ENCODE measurements at places on chromosomes 11 and 22.

- no peak for DNase-seq
These were observed 256.8 kb upstream of the B3GAT1 start for GRCh38 chr11:134668796-134669195.

DNA sequence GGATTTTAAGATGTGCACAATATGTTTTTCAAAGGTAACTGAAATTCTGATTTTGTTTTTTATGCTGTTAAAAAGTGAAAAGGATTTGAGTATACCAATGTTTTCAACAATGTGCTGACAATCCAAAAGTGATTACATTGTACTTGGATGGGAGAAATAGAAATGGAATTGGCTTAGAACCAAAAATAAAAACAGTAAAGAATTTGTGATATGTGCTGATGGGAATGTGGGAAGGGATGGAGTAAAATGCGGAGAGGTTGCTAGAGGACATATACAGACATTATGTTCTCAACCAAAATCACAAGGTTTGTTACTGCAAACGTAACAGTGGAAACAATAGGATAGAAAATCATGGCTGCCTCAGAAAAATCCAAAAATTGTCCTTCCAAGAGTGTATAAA is 279.3 kb upstream of the TENM4 start:
- DNase-seq: no peak

GRCh38 chr11:14422052-14422813 is 63.2 kb upstream of the RRAS2 start:
- peak; percentile 87 for DNase-seq

DNA sequence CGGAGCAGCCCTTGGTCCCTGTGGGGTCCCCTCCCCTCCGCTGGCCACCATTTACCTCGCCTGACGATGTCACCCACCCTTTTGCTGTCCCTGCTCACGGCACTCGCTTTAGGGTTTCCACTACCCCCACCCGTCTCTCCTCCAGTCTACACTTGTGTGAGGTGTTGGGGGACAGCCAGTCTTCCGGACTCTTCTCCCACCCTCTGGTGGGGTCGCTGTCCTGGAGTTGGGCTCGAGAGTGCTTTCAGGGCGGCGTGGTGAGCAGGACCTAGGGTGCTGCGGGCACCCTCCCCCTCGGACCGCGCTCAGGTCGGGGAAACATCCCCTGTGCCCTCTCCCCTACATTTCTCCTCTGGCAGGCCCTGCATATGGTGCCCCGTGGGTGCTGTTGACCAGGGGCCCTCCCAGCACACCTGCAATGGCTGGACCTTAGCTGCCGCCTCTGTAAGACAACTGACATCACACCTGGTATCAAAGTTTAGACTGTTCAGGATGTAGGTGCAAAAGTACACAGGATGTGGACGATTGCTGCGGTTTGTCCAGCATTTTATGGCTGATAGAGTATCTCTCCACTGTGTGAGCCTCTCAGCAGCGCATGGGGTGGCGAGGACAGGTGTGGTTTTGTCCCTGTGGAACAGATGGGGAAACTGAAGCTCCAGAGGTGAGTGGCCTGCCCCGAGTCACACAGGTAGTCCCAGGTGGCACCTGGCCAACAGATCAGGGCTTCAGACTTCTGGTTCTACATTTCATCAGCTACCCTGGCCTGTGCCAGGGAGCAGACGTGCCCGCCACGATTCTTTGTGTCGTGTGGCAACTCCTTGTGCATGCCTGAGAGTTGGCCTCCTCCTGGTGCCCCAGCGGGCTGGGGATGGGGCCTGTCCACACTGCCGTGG is 1.2 kb downstream of the GRK2 start:
- no peak for DNase-seq

GRCh38 chr11:9745411-9746211 is 81.7 kb downstream of the SWAP70 start:
- DNase-seq: peak; percentile 77

DNA sequence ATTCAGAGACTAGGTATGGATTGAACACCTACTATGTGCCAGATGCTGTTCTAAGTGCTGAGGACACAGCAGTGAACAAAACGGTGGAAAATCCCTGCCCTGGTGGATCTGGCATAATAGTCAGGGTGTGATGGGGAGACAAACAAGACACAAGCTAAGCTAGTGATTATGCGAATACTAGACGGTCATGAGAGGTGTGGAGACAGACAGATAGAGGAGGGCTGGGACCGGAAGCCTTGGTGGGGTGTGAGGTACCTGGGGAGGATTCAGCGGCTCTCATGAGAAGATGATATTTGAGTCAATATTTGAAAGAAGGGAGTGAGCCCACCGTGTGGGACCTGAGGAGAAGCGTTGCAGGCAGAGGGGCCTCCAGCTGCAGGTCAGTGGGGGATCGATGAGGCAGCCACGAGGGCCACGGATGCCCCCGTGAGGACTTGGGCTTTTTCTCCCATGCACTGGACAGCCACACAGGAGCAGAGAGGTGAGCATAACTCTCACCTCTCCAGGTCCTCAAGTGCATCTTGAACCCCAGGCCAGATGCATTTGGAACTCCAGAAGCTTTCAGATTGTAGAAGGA is 4.7 kb downstream of the CD5 start:
- no peak for DNase-seq

- no peak for DNase-seq
These were observed 41.9 kb downstream of the LRP5 start for GRCh38 chr11:68354148-68354872.

- no peak for DNase-seq
These were observed 152.1 kb upstream of the ISX start for GRCh38 chr22:34913826-34914225.

DNA sequence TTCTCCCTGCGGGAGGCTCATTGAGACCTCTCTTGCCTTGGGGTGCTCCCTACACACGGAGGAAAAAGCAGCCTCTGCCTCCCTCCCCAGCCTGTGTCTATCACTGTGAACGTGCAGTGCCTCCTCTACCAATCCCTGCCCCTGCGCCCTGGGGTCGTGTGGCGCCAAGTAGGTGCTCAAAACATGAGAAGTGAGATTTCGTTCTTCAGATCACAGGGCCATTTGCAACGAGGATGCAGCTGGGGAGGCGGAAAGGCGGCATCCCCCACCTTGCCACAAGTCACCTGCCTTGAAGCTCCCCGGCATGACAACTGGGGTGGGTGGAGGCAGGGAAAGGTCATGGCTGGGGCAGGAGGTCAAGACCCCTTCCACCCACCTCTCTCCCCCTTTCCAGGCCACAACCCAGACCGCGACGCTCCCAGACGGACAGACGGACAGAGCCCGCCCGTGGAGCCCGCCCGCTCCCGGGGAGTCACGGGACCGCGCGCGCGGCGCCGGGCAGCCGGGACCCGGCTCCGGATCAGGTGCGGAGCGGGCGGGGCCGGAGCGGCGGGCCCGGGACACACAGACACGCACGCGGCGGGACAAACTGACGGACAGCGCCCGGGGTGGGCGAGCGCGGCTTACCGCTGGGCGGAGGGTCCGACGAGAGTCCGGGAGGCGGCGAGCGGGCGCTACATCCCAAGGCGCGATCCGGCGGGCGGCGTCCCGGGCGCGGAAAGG is 485 bp downstream of the KCNJ4 start:
- DNase-seq: no peak

GRCh38 chr11:116710001-116710674 is 62.6 kb downstream of the BUD13 start:
- DNase-seq: no peak

DNA sequence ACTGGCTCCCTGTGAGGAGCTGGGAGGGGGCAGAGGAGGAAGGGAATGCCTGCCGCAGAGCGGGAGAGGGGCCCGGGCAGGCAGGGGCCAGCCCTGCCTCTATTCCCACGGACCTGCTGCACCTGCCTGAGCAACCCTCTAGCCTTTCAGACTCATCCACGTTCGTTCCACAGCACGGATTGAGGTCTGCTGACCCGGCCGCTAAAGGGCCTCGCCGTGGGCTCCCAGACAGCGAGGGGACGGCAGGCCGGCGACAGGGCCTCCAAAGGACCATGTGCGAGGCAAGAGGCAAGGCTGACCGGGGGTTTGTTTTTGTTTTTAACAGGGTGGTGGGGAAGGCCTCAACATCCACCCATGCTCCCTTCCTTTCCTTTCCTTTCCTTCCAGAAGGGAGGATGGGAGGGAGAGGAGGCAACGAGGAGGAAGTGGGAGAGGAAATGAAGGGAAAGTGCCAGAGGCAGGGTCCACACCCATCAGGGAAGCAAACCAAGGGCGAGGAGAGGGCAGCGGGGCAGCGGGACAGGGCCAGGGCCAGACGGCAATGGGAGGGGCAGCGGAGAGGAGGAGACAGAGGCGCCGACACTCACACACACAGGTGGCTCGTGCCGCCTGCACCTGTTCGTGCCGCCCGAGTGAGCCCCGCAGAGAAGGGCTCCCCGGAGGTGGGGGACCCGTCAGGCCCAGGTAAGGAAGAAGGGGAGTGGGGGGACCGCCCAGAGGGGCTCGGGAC is 7.5 kb downstream of the LRFN4 start:
- DNase-seq: no peak
